ENCODE measurements at places on chromosomes 4 and X.
A peak's percentile ranks its signal among the peaks of the same experiment; 100 is the strongest.

- no peaks in the 10 kb centered on the region for H3K4me1 ChIP-seq
- H3K27me3 ChIP-seq, result no peaks in the 10 kb centered on the region
- no peaks in the 10 kb centered on the region for H3K36me3 ChIP-seq
- DNase-seq, result no peak
- H3K4me3 ChIP-seq, result no peak overlapping the region
These were observed 89.0 kb upstream of the GC start for GRCh38 chr4:71872767-71873415.

DNA sequence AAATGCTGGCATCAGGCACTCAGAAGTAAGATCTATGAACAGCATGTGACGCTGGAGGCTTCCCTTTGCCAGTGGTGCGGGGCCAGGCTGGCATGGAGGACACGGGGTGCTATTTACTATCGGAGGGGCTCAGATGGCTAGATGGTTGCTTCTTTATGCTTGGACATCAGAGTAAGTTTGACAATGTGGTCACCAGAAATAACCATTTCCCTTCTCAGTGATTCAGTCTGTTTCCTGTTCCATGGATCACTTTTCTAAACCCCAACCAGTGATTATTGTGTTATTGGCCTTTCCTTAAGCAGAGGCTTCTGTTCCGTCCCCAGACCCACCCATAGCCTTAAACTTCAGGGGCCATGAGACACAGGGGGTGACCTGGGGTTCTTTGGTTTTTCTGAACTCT lies 55.4 kb upstream of the DHX15 start:
- H3K27ac ChIP-seq, result no peak overlapping the region
- H3K27me3 ChIP-seq, result no peaks in the 10 kb centered on the region
- H3K4me3 ChIP-seq, result no peak overlapping the region
- H3K36me3 ChIP-seq, result no peaks in the 10 kb centered on the region
- peaks cover 10% of the 10 kb centered on the region for H3K4me1 ChIP-seq

GRCh38 chr4:85381968-85382367 lies 93.0 kb upstream of the ARHGAP24 start:
- no peak overlapping the region for H3K4me3 ChIP-seq
- H3K27ac ChIP-seq, result no peak overlapping the region
- no peaks in the 10 kb centered on the region for H3K36me3 ChIP-seq
- no peaks in the 10 kb centered on the region for H3K4me1 ChIP-seq

GRCh38 chr4:76301068-76301774 lies 5.3 kb upstream of the STBD1 start:
- no peak overlapping the region for H3K4me3 ChIP-seq
- no peaks in the 10 kb centered on the region for H3K36me3 ChIP-seq
- no peak for DNase-seq
- H3K4me1 ChIP-seq, result peaks cover 32% of the 10 kb centered on the region
- no peaks in the 10 kb centered on the region for H3K27me3 ChIP-seq

DNA sequence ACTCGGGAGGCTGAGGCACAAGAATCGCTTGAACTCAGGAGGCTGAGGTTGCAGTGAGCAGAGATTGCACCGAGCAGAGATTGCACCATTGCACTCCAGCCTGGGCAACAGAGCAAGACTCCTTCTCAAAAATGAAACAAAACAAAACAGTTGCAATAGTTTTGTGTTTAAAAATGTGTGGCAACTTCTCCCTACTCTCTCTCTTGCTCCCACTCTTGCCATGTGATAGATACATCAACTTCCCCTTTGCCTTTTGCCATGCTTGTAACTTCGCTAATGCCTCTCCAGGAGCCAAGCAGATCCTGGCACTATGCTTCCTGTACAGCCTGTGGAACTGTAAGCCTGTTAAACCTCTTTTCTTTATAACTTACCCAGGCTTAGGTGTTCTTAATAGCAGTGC lies 52.5 kb upstream of the INTU start:
- no peak for DNase-seq
- H3K36me3 ChIP-seq, result no peaks in the 10 kb centered on the region
- no peaks in the 10 kb centered on the region for H3K27me3 ChIP-seq
- H3K27ac ChIP-seq, result no peak overlapping the region

DNA sequence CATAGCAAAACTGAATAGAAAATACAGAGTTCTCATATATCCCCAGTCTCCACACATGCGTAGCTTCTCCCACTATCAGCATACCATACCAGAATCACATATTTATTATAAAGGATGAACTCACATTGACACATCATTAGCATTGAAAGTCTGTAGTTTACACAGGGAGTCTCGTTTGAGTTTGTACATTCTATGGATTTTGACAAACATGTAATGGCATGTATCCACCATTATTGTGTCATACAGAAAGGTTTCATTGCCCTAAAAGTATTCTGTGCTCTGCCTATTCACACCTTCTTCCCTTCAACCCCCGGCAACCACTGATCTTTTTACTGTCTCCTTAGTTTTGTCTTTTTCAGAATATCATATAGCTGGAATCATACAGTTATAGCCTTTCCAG lies 562.4 kb downstream of the KCTD8 start:
- H3K4me1 ChIP-seq, result no peaks in the 10 kb centered on the region
- no peaks in the 10 kb centered on the region for H3K36me3 ChIP-seq
- DNase-seq, result no peak
- no peaks in the 10 kb centered on the region for H3K27me3 ChIP-seq

DNA sequence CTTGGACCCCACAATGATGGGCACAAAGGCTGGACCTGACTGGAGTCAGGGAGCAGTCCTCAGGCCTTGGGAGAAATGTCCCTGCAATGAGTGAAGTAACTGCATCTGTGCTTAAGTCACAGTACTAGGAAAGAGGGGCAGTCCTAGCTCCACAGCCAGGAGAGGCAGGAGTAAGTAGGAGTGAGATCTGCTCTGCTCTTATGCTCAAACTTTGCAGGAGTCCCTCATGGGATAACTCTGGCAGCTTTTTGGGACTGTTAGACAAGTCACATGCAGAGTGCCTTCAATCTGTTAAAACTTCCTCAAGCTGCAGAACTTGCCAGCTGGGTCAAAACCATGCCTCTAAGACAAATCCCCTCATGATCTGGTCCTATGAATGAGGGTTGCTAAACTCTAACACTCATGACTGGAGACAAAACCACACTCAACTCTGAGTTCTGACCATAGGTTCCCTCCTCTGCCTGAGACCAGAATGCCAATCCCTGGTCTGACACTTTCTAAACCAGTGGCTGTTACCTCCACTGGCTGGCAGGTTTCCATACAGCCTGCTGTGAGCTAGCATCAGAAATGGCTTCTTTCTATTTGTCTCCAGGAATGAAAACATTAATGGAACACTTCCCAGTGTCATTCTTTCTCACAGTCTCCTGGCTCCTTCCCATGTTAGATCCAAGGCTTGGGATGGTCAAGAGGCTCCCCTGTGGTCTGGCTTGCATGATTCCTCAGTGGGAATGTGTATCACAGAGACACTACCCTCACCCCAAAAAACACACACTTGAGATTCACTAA lies 819.3 kb downstream of the PCDH7 start:
- H3K4me1 ChIP-seq, result no peaks in the 10 kb centered on the region
- peak; percentile 27 for DNase-seq
- no peak overlapping the region for H3K4me3 ChIP-seq

DNA sequence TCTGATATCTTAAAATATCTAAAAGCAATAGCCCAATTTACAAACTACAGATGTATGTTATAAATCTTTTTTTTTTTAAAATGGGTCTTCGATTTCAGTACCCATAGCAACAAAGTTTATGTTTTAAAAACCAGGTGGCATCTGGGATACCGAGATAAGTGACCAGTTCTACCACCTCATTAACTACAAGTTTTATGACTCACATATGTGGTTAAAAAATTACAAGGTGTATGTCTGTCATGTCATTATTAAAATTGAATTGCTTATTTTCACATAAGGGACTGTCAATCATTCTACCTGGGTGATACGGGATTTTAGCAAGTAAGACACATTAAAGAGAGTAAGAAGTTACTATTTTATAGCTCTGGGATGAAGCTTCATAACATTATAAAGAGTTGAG lies 192.0 kb upstream of the ETNPPL start:
- H3K36me3 ChIP-seq, result no peaks in the 10 kb centered on the region
- DNase-seq, result no peak
- no peak overlapping the region for H3K4me3 ChIP-seq
- H3K27me3 ChIP-seq, result no peaks in the 10 kb centered on the region
- peaks cover 9% of the 10 kb centered on the region for H3K4me1 ChIP-seq
- no peak overlapping the region for H3K27ac ChIP-seq

GRCh38 chr4:69376450-69376849 lies 96.2 kb downstream of the UGT2B28 start:
- DNase-seq, result no peak
- H3K36me3 ChIP-seq, result no peaks in the 10 kb centered on the region
- H3K27ac ChIP-seq, result no peak overlapping the region
- H3K4me1 ChIP-seq, result no peaks in the 10 kb centered on the region
- H3K4me3 ChIP-seq, result no peak overlapping the region
- H3K27me3 ChIP-seq, result no peaks in the 10 kb centered on the region

DNA sequence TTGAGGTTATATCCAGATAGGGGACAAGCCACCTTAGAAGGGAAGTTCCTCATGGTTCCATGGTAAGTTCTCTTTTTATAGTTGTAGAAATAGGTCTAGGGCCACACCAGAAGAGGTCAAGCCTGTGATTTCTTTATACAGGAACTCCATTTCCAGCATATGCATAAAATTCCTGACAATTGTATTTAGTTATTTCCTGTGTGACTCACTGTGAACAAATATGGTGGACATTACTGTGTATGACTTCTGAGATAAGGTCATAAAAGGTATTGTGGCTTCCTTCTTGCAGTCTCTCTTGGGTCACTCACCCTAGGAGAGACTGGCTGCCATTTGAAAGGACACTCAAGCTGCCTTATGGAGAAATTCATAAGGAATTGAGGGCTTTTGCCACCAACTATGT lies 2.2 kb upstream of the C4orf36 start:
- no peaks in the 10 kb centered on the region for H3K36me3 ChIP-seq
- no peak for DNase-seq
- no peak overlapping the region for H3K27ac ChIP-seq
- H3K27me3 ChIP-seq, result no peaks in the 10 kb centered on the region

DNA sequence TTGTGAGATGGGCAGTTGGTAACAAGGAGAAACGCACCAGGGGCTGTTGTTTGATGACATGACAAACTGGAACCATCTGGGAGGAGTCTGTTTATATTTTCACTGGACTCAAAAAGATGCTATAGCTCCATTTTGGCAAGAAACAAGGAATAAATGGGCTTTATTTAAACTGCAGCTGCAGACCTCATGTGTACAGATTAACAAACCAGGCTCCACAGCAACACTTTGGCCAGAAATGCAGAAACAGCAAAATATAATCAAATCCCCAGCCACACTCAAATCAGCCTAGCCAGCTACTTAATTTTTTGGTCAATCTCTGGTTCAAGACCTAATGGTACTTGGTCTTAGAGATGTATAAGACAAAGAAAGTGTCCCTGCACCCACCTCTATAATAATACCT lies 52.7 kb downstream of the ASB9 start:
- no peak for DNase-seq
- H3K27me3 ChIP-seq, result no peaks in the 10 kb centered on the region
- no peak overlapping the region for H3K27ac ChIP-seq
- H3K36me3 ChIP-seq, result no peaks in the 10 kb centered on the region
- H3K4me1 ChIP-seq, result no peaks in the 10 kb centered on the region
- H3K4me3 ChIP-seq, result no peak overlapping the region

DNA sequence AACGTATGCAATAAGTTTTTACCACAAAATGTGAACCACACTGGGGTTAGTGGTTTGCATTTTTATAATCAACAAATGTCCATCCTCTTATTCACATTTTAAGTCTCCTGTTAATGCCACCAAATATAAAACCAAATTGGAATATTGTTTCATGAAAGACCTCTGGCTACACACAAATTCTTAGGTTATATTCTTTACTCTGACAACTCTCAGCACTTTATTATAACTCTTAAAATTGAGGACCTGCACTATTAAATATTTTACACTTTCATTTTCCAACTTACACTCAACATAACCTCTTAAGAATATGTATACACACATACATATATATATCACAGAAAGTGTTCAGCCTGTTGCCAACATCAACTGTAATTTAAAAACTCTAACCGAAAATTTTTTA lies 2.8 kb downstream of the PDE5A start:
- DNase-seq, result no peak
- peak overlapping the region; percentile 89 for H3K4me3 ChIP-seq
- H3K4me1 ChIP-seq, result peaks cover 32% of the 10 kb centered on the region
- H3K36me3 ChIP-seq, result no peaks in the 10 kb centered on the region
- peak overlapping the region; percentile 90 for H3K27ac ChIP-seq

DNA sequence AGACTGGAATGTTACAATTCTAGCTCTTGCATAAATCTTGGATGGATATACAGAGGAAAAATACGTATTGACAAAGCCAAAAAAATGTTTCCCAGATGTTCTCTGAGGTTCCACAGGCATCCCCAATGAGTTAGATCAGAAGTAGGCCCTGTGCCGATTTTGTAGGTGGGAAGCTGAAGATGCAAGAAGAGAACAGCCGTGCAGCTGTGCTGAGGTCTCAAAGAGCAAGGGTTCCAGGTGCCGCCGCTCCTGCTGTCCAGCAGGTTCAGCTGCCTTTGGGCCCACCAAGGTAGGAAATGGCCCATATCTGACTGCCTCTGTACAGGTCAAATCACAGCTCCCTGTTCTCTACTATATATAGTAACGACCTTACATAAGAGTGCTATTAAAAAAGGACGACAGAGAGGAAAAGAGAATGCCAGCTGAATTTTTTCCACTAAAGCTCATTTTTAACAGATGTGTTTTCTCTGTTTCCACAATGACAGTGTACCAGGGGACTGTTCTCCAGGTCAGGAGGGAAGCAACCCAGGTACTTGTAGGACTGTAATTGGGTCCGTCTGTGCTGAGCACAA lies 155.6 kb downstream of the CBR4 start:
- peak; percentile 32 for DNase-seq
- no peaks in the 10 kb centered on the region for H3K27me3 ChIP-seq
- H3K27ac ChIP-seq, result peak overlapping the region; percentile 86
- H3K36me3 ChIP-seq, result peaks cover 4% of the 10 kb centered on the region
- H3K4me1 ChIP-seq, result peaks cover 100% of the 10 kb centered on the region
- peak overlapping the region; percentile 11 for H3K4me3 ChIP-seq

GRCh38 chrX:101478366-101478765 lies 6.9 kb upstream of the ARMCX4 start:
- H3K4me1 ChIP-seq, result no peaks in the 10 kb centered on the region
- no peaks in the 10 kb centered on the region for H3K27me3 ChIP-seq
- no peak for DNase-seq
- H3K27ac ChIP-seq, result no peak overlapping the region
- H3K36me3 ChIP-seq, result no peaks in the 10 kb centered on the region
- H3K4me3 ChIP-seq, result no peak overlapping the region

DNA sequence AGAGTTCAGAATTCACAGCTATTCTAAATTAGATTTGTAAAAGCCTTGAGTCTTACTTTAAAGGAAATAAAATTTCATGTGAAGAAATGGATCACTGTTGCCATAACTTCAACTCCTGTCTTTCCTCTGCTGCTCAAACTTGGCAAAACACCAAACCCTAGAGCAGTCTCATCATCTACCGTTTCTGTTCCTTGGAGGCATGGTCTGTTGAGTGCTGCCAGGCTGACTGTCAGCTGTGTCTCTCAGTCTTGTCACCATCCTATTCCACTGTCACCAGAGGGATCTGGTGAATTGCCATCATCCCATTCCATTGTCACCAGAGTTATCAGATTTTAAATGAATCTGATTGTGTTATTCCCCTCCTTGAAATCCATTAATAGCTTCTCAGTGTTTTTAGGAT lies 55.6 kb downstream of the STIM2 start:
- DNase-seq, result no peak
- H3K27ac ChIP-seq, result no peak overlapping the region
- peaks cover 17% of the 10 kb centered on the region for H3K4me1 ChIP-seq
- peaks cover 11% of the 10 kb centered on the region for H3K36me3 ChIP-seq
- H3K4me3 ChIP-seq, result no peak overlapping the region

- H3K27ac ChIP-seq, result no peak overlapping the region
- DNase-seq, result no peak
- H3K4me3 ChIP-seq, result no peak overlapping the region
- H3K36me3 ChIP-seq, result no peaks in the 10 kb centered on the region
- no peaks in the 10 kb centered on the region for H3K4me1 ChIP-seq
- H3K27me3 ChIP-seq, result no peaks in the 10 kb centered on the region
These were observed 50.1 kb downstream of the MEPE start for GRCh38 chr4:87882861-87883260.

Measured in left ventricle myocardium inferior (tissue), 1 donor.